ENCODE measurements at places on chromosomes 4 and X.
A peak's percentile ranks its signal among the peaks of the same experiment; 100 is the strongest.

DNA sequence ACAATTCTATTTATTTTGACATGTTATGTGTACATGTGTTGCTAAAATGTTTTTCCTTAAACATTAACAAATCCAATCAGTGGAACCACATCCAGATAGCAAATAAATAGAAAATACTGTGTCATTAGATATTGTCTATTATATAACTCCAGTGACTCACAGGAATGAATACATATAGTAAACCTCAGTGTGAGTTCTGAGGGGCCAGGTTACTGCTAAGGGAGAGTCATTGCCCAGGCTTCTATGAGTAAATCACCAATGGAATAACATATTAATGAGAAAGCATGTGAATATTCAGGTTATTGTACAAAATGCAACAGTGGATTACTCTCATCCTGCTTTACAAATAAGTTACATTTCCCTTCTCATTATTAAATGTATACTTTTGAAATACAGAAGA is 27.2 kb downstream of the TACR3 start:
- no peak for DNase-seq

DNA sequence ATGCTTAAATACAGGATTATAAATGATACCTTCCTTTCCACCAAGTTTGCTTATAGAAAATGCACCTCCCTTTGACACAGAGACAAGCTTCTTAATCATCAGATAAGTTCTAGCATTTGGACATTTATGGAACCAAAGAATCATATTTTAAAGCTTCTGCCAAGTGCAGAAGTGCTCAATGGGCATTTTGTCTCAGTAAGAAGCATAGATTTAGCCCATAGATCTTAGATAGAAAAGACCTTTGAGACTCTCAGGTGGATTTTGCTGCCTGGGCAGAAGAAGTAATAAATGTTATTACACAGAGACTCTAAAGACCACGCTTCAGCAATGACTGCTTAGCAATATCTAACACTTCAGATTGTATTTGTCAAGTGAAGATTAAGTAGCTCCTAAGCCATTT is 174.6 kb downstream of the VEGFC start:
- no peak for DNase-seq

GRCh38 chrX:156004740-156005139 is 7.2 kb downstream of the IL9R start:
- no peak for DNase-seq

- DNase-seq: no peak
These were observed 15.4 kb upstream of the MMRN1 start for GRCh38 chr4:89879215-89879614.

- no peak for DNase-seq
These were observed 437.6 kb upstream of the AGA start for GRCh38 chr4:177879851-177880250.

DNA sequence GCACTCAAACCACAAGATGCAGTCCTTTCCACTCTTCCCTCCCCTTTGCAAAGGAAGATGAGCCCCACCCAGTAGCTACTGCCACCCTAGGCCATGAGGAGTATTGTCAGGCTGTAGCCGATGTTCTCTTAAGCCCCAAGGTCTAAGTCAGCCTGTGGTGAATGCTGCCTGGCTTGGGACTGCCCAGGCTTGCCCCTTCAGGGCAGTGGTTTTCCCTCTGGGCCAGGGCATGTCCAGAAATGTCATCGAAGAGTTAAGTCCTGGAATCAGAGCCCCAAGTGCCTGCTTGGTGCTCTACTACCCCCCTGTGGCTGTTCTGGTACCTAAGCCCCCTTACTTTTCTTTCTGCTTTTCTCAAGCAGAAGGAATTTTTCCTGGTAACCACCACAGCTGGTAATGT is 11.8 kb upstream of the PGK1 start:
- DNase-seq: peak; percentile 72

DNA sequence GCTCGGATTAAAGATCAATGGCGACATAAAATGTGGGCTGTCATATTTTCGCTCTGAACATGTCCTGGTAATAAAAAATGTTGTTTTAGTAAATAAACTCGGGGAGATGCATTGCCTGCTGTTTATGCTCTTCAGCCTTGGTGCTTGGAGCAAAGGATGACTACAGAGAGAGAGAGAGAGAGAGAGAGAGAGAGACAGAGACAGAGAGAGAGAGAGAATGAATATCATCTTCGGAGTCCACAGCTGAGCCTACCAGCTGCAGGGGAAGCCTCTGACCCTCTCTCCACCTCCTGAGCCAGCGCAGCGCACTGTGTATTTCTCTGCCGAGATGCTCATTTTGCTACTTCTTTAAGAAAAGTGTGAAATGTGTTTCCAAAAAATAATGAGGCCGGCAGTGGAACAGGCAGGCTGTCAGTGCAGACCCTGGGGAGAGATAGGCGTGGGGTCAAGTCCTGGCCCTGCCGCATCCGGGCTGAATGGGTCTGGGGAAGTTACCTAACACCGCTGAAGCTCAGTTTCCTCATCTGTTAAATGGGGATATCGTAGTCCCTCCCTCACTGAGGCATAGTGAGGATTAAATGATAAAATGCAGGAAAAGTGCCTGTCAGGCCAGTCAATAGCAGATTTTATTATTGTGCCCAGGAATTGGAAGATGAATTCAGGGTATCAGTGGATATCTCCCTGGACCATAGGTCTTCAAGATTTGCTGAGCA is 58.5 kb upstream of the LGI2 start:
- no peak for DNase-seq

GRCh38 chrX:140764401-140764919 is 54.9 kb downstream of the LINC00632 start:
- DNase-seq: peak; percentile 41

DNA sequence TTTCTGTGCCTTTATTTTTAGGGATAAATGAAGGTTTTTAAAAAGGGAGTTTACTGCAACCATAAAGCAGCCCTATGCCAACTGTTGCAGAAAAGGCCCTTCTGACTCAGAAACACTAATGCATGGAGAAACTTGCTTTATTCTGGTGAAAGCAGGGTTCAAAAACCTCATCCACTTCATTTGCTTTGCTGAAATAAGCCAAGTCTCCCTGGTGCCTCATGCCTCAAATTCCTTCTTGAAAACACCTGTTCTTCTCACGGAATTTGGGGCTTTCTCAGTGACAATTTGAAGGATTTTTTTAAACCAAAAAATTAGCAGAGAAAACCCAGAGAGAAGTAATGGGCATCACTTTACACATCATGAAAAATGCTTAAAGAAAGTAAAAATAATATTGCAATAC is 349.0 kb downstream of the PCDH7 start:
- no peak for DNase-seq

DNA sequence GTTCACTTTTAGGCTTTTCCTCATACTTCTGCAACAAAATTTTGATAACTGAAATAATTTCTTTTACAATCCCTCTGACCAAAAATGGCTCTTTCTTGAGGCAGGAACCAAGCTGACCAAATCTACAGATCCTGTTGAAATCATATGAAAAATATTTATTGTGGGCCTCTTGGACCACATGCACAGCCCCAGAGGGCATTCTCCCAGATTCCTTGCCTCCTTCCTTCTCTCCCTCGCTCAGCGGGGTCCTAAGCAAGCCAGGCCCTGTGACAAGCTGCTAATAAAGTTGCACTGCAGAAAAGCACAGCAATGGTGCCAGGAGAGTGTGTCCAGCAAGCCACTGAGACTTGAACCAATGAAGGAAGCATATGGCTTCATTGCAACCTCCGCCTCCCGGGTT is 40.7 kb downstream of the PRDM5 start:
- no peak for DNase-seq

- no peak for DNase-seq
These were observed 41.0 kb downstream of the MAP7D3 start for GRCh38 chrX:136210243-136210642.

GRCh38 chr4:82592639-82593038 is 30.9 kb upstream of the TMEM150C start:
- no peak for DNase-seq

GRCh38 chr4:144748814-144749555 is 103.0 kb downstream of the HHIP start:
- peak; percentile 5 for DNase-seq

DNA sequence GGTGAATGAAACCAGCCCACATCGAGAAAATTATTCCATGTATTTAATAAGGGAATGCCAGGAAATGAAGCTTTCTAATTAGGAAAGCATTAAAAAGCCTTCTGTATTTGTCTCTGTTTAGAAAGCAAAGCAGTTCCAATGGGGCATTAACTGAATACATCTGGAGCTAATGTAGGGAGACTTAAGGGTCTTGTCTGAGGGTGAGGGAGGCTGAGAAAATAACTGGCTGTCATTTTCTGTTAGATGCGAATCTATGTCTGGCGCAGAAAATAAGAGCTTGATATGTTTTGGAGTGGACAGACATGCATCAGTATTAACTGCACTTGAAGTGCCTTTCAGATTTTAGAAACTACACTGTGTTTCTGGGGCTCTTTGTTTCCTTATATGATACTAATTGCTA is 111.3 kb downstream of the KLHL8 start:
- no peak for DNase-seq

DNA sequence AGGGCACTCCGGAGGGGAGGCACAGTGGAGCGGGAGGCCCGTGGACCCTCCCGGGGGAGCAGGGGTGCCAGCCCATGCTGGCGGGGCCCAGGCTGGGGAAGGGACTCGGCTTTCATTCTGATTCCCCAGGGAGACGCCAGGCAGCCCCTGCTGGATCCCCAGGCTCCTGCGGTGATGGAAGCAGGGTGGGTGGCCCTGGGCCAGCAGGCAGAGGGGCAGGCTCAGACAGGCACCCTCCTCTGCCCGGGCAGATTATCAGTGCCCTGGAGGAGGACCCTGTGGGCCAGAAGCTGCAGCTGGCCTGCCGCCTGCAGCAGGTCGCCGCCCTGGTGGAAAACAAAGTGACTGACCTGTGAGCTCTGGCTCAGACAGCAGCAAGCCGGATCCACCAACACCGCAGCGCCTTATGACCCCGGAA is 2.1 kb upstream of the SRPK3 start:
- no peak for DNase-seq

DNA sequence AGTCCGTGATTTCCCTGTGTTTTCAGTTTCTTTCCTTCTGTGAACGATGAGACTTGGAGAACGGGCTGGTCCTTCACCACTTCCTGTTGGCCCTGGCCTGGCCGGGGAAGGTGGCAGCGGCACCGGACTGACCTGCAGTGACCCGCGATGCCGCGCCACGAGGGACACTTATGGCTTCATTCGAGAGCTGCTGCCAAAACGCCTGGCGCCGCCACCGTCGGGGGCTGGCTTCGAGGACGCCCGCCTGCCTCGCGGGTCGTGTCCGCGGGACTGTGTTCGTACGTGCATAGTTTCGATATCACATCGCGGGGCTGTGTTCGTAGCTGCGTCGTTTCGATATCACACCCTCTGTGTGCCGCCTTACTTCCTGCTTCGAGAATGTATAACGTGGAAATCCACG is 7.5 kb upstream of the UVSSA start:
- no peak for DNase-seq

DNA sequence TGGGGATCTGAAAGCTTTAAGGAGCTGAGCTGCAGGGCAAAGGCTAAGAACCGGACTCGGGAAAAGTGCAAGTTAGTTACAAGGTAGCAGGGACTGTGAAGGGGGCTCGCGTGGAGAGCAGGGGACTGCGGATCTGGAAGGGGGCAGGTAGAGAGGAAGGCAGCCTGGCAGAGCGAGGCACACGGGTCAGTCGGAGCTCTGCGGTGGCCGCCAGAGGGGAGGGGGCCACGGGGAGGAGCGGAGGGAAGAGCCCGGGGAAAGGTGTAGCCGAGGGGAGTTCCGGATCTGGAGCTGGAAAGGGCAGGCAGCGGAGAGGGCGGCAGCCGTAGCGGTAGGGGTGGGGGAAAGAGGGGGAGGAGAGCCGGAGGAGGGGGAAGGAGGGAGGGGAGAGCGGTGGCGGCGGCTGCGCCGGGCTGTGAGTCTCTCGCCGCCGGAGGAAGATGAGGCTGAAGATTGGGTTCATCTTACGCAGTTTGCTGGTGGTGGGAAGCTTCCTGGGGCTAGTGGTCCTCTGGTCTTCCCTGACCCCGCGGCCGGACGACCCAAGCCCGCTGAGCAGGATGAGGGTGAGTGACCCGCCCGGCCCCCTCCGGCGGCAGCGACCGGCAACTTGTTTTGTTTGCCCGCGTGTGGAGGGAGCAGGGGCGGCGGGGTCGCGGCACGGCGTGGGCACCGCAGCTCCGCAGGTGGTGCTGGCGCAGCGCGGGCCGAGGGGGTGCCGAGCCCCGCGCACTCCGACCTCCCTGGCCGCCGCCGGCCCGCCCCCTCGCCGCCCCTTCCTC is at the start of gene GALNT7:
TSS of gene GALNT7 (plus strand) at position 416 of the 782 bp plus-strand sequence. CDS start at position 441, 25 bp downstream.
- peak; percentile 57 for DNase-seq

DNA sequence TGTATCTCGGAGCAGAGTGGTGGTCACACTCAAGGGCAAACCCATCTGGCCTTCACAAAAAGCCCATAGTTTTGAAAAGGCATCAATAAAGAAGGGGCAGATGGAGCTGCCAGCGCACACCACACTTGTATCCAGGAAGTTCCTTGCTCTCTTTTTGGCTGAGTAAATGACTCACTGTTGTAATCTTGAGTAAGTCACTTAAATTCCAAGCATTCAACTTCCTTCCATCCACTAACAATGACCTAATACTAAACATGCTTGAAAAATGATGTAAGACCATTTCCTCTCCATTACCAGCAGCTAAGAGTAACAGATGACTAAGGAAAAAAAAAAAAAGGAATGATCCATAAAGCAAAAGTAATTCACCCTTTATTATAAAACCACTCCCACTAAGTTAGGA is 32.4 kb upstream of the MYOZ2 start:
- peak; percentile 98 for DNase-seq

GRCh38 chr4:184635381-184635780 is 13.9 kb downstream of the CASP3 start:
- peak; percentile 35 for DNase-seq

DNA sequence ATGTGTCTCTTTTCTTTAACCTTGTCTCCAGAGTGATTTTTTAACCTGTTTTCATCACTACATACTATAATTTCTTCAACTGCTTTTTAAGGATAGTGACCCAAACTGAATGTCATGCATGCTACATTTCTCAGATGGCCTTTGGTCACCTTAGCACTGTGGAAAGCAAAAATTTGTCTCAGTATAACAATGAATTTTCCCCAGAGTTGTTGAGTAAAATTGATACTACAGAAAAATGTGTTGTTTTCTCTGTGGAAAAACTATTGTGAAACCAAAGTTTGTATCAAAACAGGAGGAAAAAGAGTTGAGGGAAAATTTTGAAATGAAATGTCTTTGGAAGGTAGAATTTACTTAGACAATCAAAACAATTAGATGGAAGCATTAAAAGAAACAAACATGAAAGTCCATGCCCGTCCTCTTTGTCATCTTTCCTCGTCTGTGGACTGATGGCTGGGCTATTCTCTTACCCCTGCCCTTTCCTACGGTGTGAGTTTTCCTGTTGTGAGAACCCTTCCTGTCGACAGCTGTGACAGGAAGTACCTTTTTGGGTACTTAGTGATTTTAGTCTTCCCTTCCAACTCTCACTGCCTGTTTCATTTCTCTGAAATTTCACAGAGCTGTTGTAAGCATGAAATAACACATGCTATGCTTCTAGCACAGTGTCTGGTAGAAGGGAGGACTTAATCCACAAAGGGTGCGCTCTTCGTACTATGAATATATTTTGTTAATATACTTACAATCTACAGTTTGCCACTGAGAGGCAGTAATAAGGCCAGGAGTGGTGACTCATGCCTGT is 50.8 kb downstream of the LRP2BP start:
- DNase-seq: peak; percentile 36

GRCh38 chr4:37876156-37876555 is 14.7 kb upstream of the TBC1D1 start:
- DNase-seq: no peak

- DNase-seq: peak; percentile 88
These were observed 247 bp upstream of the PPA2 start for GRCh38 chr4:105474099-105474518.

- no peak for DNase-seq
These were observed 51.2 kb upstream of the PJA1 start for GRCh38 chrX:69216446-69216845.

GRCh38 chr4:155674669-155675071 is 8.0 kb downstream of the GUCY1A1 start:
- no peak for DNase-seq
